ENCODE measurements at places on chromosomes 6 and 20.

DNA sequence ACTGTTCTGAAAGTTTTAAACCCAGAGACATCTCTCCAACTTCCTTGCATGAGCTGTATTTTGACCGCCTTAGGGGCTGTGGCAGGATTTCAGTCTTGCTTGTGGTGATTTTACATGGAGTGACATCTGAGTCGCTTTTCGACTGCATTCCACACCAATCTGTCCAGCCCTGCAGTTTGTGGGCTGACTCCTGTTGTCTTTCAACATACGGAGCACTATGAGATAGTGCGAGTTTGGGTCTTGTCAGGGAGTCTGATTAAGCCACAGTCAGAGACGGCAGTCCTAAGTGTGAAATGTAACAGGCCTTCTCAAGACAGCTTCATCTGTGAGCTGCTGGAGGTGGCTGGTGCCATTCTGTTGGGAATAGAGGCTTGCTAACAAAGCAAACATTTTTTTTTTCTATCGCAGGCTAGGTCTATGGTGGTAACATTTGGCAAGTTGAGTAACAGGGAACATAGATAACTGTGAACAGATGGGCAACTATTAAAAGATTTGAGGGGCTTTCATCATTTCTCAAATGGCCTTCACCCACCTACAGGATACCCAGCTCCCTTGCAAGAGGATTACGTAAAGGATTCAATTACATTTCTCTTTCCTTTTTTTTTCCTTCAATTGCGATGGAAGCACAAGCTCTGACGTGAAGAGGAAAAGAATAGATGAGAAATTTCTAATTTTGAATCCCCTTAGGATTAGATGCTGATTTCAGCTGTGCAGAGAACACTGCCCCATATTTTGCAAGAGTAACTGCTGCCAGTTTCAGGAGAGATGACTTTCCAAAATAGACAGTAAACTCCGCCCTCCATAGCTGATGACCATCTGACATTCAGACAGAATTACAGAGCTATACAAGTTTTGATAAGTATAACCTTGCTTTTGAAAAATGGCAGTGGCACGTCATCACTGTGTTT lies 25.1 kb downstream of the CAP2 start:
- DNase-seq: peak; percentile 79

DNA sequence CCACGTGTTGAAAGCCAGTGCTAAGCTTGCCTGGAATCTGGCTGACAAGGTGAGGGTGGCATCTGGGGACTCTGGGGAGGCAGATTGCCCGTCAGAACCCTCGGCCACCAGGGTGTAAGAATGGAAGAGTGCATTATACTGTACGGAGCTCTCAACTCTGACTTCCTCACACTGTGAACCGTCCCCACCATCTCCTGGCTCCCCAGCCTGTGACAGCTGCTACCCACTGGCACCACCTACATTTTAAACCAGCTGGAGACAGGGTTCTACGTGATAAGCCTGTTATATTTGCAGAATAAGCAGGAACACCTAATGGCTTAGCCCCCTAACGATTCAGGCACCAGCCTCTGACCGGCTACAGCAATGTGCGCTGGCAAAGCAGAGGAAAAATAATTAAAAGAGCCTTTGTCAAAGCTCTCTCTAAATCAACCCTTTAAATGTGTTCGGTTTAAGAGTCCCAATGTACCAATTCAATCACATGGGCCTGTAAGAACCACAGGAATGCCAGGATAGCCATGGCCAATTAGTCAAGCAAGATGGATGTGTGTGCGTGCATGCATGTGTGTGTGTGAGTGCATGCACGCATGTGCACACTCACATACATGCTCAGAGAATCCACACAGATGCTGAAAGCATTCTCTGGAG lies 89.1 kb upstream of the TAB2 start:
- DNase-seq: peak; percentile 31

DNA sequence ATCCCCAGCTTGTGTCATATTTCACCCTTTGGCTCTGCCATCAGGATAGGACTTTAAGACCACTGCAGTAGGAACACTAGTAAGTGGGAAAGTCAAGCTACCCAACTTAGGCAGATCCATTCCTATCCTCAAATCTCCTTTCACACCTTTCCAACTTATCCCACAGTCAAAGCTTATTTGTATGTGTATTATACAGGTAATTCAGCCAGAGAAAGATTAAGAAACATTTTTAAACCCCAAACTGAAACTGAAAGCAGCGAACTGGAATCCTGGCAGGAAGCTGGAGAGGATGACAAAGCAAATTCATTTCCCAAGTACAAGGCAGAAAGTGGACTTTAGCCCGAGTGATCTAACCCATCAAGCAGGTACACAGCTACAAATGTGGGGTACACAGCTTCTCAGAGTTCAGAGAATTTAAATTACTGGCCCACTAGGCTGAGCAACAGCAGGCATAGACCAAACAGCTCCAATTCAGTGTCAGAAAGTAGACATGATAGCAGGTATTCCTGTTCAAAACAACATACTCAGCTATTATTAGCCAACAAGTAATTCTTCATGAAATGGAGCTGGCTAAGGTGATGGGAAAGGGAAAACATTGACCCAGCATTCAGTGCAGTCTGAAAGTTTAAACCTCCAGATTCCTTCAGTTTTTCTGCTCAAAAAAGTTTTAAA lies 39.1 kb downstream of the ILRUN start:
- no peak for DNase-seq

- peak; percentile 5 for DNase-seq
Observed at GRCh38 chr6:167781868-167782267, 44.8 kb upstream of the AFDN start.

GRCh38 chr20:36833275-36834020 lies 42.5 kb upstream of the TLDC2 start:
- peak; percentile 92 for DNase-seq

DNA sequence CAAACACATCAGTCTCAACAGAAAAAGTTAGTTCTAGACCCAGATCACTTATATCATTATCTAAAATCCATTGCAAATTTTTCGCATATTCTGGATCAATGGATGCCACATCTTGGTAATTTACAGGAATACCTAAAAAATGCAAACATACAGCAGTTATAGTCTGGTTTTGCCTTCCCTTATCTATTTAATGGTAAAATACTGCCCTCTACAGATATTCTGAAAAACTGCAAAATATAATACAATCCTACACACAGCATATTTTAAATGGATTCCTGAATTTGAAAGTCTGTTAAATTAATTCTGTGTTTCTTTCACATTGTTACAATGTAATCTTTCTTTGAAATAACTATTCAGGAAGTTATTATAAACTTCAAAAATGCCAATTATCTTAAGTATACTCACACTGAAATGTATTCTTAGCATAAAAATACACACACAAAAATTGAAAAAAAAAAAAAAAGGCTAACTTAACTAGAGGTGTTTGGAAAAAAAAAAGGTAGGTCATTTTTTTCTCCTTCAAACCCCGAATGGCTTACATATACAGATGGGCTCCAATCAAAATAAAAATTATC lies 88.4 kb downstream of the HACE1 start:
- peak; percentile 16 for DNase-seq

DNA sequence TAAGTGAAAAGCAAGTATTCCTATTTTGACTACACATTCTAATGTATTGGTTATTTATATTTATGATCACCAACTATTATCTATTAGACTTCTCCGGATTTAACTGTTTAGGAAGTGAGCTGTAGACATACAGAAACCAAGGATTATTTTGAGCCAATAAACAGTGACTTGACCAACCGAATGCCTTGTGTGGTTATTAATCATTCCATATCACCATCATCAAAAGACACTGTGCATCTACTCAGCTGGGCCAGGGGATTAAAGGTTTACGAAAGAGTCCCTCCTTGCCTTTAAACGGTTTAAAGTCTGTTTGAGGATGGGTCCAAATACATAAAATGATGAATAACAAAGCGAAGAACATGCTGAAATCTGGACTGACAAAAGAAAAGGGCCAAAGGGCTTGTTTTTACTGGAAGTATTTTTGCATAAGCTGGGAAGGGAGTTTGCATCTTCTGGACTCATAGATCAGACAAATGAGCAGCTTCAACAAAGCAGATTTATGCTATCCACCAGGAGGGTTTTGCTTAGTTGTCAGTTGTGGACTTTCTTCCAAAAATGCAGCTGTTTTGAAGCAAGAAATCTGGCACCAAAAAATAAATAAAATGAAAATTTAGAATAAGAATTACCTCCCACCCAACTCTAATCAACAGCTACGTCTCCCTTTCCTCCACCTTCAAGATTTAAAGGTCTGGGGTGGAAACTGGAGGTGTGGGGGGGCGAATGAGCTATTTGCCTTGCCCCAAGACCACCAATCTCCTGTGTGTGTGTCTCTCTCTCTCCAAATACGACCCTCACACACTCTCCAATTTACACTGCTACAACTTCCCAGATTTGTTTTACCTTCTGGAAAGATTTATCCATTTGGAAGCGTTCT lies 33.6 kb upstream of the ID4 start:
- DNase-seq: peak; percentile 78

Measured in NCI-H82 (cell line).